ENCODE measurements at places on chromosomes 7 and 10.

- DNase-seq, result no peak
These were observed 14.5 kb upstream of the ZNF282 start for GRCh38 chr7:149180722-149181449.

GRCh38 chr7:22083704-22084240 lies 138.1 kb upstream of the CDCA7L start:
- no peak for DNase-seq

- DNase-seq, result no peak
These were observed 15.2 kb upstream of the GJC3 start for GRCh38 chr7:99944497-99945070.

- no peak for DNase-seq
These were observed 425.8 kb upstream of the NRP1 start for GRCh38 chr10:33760056-33760943.

- DNase-seq, result no peak
These were observed 195.4 kb downstream of the MAD1L1 start for GRCh38 chr7:2037301-2037807.

DNA sequence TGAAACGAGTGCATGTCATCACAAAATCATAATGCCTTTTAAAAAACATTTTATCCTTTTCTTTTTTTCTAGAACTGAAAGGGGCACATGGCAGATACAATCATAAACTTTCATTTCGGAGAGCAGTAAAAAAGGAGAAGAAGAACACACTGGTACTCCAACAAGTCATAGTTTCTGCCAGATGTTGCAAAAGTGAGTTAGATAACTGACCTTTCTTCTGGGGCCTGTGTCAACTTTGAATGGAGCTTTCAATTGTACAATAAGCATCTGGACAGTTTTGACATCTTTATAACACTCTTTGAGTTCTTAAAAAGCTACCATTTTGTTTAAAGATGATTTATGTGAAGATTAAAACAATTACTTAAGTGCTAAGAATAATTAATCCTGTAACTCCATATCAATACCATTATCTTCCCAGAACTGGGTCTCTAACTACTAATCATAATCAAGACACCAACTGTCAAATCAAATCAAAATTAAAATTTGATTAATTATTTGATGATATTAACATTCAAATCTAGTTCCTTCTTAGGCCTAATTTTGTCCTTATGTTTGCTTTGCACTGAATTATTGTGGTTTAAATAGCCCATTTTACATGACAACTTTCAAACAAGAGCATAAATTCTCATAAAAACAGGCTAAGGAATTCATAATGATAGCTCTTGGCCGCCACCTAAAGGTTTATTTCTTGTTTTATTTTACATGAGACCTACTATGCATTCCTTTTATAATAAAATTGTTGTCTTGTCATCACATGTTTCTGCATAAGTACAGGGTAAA lies 19.5 kb upstream of the ITGB8 start:
- DNase-seq, result no peak

- no peak for DNase-seq
These were observed 7.0 kb downstream of the NAT16 start for GRCh38 chr7:101172854-101173751.

GRCh38 chr10:10786109-10787090 lies 231.3 kb upstream of the CELF2 start:
- DNase-seq, result no peak

All from activated naive CD4-positive, alpha-beta T cell (primary cell).